ENCODE measurements at places on chromosomes 7 and 10.

DNA sequence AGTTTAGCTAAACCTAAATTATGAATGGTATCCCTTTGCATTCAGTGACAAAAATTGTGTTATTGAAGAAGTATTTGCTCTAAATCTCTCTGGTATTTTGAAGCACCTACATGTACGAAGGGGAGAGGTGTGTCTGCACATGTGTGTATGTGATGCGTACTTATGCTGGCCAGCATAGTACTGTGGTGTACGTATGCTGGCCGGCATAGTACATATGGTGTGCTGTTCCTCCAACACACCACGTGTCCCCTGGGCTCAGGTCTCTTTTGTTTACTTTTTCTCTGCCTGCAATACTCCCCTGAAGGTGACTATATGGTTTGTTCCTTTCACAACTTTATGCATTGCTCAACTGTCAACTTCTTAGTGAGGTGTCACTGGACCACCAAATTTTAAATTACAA, 360.3 kb downstream of the CRPPA start:
- H3K27me3 ChIP-seq = no peaks in the 10 kb centered on the region
- no peak overlapping the region for H3K4me3 ChIP-seq
- H3K36me3 ChIP-seq = no peaks in the 10 kb centered on the region

- peaks cover 34% of the 10 kb centered on the region for H3K4me1 ChIP-seq
- no peaks in the 10 kb centered on the region for H3K27me3 ChIP-seq
- H3K4me3 ChIP-seq = no peak overlapping the region
These were observed 311.7 kb downstream of the GATA3 start for GRCh38 chr10:8365935-8366911.

DNA sequence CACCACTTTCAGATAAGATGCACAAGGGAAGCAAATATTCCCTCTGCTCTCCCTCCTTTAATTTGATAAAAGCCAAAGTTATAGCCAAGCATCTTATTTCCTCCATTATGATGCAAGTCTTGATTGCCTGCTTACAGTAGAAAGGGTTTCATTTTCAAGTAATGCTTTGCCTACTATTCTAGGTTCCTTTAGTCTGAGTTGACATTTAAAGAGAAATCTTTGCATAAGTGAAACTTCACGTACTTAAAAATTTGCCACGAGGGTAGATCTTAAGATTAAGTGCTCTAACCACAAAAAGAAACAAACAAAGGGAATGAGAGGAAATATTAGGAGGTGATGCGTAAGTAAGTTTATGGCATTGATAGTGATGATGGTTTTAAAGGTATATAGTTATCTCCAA, 78.1 kb upstream of the VWDE start:
- H3K27me3 ChIP-seq = peaks cover 6% of the 10 kb centered on the region
- no peaks in the 10 kb centered on the region for H3K36me3 ChIP-seq
- peaks cover 7% of the 10 kb centered on the region for H3K4me1 ChIP-seq
- peak overlapping the region; percentile 72 for H3K27ac ChIP-seq
- no peak for DNase-seq
- H3K4me3 ChIP-seq = peak overlapping the region; percentile 61

DNA sequence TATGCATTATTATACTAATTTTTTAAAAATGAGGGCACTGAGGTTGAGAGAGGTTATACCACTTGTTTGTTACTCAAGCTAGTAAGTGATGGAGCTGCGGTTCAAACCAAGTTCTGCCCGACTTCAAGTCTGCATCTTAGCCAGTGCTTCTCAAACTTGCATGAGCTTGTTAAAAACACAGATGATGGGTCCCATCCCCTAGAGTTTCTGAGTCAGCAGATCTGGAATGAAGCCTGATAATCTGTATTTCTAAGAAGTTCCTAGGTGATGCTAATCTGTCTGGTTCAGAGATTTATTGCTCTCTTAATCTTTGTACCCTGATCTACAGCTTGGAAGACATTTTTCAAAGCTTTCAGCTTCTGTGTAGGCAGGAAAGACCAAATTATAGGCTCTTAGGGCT, 67.7 kb upstream of the CC2D2B start:
- no peak overlapping the region for H3K4me3 ChIP-seq
- no peak for DNase-seq

DNA sequence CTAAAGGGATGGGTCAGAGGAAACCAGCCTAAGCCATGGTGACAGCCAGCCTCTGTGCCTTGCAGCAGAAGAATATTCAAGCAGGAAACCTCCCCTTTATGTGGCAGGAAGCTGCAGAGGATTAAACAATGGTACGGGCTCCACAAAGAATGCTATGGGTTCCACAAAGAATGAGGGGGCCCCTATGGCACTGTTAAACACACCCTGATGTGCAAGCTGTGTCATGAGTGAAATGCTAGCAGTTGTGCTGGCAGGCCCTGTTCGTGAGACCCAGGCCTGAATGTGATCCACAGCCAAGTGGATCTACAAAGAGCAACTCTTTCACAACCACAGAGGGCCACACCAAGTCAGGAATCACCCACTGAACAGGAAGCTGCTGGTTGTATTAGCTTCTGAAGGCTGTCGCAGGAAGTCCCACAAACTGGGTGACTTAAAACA, 68.9 kb downstream of the MYOF start:
- H3K27ac ChIP-seq = peak overlapping the region; percentile 91
- peaks cover 3% of the 10 kb centered on the region for H3K36me3 ChIP-seq
- peak overlapping the region; percentile 59 for H3K4me3 ChIP-seq
- peak; percentile 65 for DNase-seq
- peaks cover 32% of the 10 kb centered on the region for H3K4me1 ChIP-seq
- no peaks in the 10 kb centered on the region for H3K27me3 ChIP-seq

DNA sequence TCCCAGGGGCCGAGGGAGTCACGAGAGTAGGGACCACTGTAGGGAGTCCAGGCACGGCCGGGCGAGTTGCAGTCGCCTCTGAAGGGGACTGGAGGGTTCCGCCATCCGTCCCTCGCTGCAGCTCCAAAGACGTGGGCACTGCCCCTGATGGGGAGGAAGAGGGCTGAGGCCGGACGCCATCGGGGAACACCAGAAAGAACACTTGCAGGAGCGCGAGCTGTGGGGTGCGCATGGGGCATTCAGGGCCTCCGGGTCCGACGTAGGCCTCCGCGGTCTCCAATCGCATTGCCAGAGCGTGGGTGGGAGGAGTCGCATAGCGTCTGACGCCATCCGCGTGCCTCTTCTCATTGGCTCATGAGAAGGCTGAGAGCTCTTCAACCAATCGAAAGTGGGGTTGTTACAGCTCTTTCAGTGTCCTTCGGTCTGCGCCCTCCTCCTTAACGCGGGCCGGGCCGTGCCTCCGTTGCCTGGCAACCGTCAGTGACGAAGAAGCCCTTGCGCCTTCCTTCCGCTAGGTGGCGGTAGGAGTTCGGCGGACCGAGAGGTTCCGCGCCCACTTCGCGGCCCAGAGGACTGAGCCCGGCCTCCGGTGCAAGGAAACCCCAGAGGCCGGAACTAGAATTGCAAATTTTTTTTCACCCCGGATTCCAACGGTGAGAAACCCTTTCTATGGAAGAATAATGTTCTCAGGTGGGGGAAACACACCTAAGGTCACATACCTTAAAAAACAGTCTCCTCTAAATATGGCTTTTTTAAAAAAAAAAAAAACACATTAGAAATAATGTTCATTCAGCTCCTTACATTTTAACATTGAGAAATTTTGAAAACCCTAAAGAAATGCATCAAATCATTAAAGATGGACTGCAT, at the start of gene TCTN3:
Gene TCTN3, minus strand, starts transcription at position 260 of the 867 bp plus-strand sequence. Its CDS starts 28 bp downstream, at position 232.
- peaks cover 30% of the 10 kb centered on the region for H3K4me1 ChIP-seq
- peak within 1 kb of the TSS; percentile 94 for H3K4me3 ChIP-seq
- peaks cover 14% of the 10 kb centered on the region for H3K36me3 ChIP-seq
- peak within 1 kb of the TSS; percentile 88 for H3K27ac ChIP-seq
- H3K27me3 ChIP-seq = peaks cover 2% of the 10 kb centered on the region

DNA sequence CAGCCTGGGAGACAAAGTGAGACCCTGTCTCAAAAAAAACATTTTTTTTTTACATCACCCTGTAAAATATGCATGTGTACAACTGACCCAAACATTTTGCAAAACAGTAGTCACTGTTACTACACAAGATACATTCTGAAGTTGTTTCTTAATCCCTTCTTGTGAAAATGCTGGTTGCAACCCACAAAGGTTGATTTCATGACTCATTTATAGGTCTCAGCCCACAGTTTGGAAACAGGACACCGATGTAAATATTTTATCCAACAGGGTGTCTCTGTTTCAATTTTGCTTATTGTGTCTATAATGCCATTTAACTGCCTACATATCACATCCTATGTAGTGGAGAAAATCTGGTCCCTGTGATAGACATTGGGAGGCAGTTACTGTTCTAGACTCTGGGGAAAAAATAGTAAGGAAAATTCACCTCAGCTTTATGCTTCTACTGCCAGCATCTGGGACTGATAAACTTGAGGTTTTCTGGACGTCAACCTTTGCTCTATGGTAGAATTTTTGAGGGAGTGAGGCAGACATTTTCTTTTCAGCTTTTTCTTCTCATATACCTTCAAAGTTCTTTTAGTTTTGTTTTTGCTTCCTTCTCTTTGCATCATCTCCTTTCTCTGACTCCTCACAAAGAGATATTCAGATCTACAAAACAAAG, 1.6 kb upstream of the RAB19 start:
- no peaks in the 10 kb centered on the region for H3K27me3 ChIP-seq
- peaks cover 25% of the 10 kb centered on the region for H3K4me1 ChIP-seq
- DNase-seq = no peak
- peak overlapping the region; percentile 75 for H3K27ac ChIP-seq

DNA sequence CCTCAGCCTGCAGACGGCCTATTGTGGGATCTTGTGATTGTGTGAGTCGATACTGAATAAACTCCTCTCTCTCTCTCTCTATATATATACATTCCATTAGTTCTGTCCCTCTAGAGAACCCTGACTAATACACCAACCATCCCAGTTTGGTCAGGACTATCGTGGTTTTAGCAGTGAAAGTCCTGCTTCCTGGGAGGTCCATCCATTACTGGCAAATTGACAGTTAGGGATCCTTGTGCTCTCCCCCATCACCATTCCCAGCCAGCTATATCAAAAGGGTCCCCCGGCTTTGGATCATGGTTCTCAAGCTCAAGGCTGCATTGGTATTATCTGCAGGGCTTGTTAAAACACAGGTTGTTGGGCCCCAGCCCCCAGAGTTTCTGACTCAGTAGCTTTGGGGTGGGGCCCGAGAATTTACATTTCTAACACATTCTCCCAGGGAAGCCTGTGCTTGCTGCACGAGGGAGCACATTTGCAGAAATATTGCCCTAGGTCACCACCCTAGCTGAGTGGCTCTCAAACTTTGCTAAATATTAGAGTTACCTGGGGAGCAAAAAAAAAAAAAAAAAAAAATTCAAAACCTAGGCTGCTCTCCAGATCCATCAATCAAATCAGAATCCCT, 899.1 kb upstream of the AUTS2 start:
- no peak overlapping the region for H3K4me3 ChIP-seq
- H3K36me3 ChIP-seq = no peaks in the 10 kb centered on the region
- DNase-seq = no peak
- no peak overlapping the region for H3K27ac ChIP-seq
- H3K27me3 ChIP-seq = peaks cover 2% of the 10 kb centered on the region

DNA sequence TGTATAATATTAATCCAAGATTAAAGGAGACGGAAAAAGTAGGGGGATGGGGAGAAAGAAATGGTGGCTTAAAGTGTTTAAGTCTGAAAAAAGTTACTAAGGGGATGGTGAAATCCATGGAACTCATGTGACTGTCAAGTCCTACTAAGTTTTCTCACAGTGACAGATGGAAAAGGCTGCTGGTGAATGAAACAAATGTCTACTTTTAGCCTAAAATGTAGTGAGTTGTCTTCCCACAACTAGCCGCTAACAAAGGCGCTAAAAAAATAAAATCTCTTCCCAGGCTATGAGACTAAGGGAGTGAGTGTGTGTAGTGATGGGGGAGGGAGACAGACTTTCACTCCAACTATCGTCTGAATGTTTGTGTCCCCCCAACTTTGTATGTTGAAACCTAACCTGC, 12.6 kb downstream of the VIM start:
- H3K4me1 ChIP-seq = peaks cover 17% of the 10 kb centered on the region
- no peak for DNase-seq
- no peak overlapping the region for H3K4me3 ChIP-seq
- no peak overlapping the region for H3K27ac ChIP-seq

- H3K4me1 ChIP-seq = peaks cover 7% of the 10 kb centered on the region
- H3K27ac ChIP-seq = no peak overlapping the region
- DNase-seq = no peak
- H3K4me3 ChIP-seq = no peak overlapping the region
- H3K27me3 ChIP-seq = no peaks in the 10 kb centered on the region
These were observed 19.7 kb downstream of the TRUB1 start for GRCh38 chr10:114957673-114958072.

DNA sequence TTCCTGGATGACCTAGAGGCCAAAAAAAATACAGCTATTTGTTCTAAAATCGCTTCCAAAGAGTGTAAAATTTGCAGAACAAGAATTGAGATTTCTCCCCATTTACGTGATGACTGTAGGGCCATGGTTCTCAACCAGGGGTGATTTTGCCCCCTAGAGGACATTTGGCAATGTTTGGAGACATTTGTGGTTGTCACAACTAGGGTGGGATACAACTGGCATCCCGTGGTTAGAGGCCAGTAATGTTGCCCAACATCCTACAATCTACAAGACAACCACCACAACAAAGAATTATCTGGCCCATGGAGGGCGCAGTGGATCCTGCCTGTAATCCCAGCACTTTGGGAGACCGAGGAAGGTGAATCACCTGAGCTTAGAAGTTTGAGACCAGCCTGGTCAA, 22.8 kb upstream of the MALSU1 start:
- no peak overlapping the region for H3K4me3 ChIP-seq
- peaks cover 18% of the 10 kb centered on the region for H3K4me1 ChIP-seq
- H3K36me3 ChIP-seq = no peaks in the 10 kb centered on the region
- no peak overlapping the region for H3K27ac ChIP-seq
- H3K27me3 ChIP-seq = peaks cover 5% of the 10 kb centered on the region

- no peaks in the 10 kb centered on the region for H3K27me3 ChIP-seq
- no peak for DNase-seq
- H3K27ac ChIP-seq = no peak overlapping the region
- H3K4me3 ChIP-seq = no peak overlapping the region
- no peaks in the 10 kb centered on the region for H3K36me3 ChIP-seq
These were observed 673.7 kb downstream of the SUGCT start for GRCh38 chr7:40808378-40808942.

- H3K27ac ChIP-seq = no peak overlapping the region
- no peaks in the 10 kb centered on the region for H3K27me3 ChIP-seq
- H3K36me3 ChIP-seq = peaks cover 6% of the 10 kb centered on the region
- no peak overlapping the region for H3K4me3 ChIP-seq
- no peak for DNase-seq
These were observed 3.7 kb upstream of the DNAJC12 start for GRCh38 chr10:67841737-67842136.

GRCh38 chr10:57031346-57031745, 670.3 kb upstream of the ZWINT start:
- no peak overlapping the region for H3K4me3 ChIP-seq
- H3K27me3 ChIP-seq = no peaks in the 10 kb centered on the region
- no peak for DNase-seq
- H3K4me1 ChIP-seq = no peaks in the 10 kb centered on the region
